ENCODE measurements at places on chromosomes 3 and 15.

- peak; percentile 54 for DNase-seq
Observed at GRCh38 chr3:174101244-174101643, 703.7 kb downstream of the NLGN1 start.

DNA sequence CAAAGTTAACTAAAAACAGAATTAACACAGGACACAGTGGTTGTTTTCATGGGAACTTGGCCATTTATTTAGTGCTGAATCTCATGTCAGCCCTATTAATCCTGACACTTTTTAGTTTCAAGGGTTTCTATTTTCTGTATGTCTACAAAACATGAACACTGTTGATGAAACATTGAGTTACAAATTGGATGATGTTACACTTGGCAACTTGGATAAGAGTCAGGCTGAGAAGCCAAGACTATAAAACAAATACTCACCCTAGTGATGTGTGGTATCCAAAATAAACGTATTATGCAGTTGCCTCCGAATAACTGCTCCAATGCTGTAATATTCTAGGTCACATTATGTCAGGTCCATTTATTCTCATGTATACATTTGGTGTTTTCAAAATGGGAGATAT lies 349.6 kb downstream of the ZIC1 start:
- DNase-seq: no peak

DNA sequence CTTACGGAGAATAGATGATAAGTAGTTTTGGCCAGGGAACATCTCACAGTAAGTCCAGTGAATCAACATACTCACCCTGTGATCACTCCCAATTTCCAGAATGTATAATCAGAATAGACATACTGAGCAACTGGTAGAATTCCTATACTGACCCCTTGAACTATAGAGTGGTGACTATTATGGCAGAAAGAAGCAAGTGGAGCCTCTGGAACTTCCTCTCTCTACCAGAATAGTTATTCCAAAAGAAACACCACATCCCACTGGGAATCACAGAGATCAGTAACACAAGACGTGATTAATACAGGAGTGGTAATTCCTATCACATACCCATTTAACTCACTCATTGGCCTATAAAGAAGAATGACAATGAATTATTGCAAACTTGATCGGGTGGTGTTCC lies 50.1 kb upstream of the TRIM42 start:
- no peak for DNase-seq

DNA sequence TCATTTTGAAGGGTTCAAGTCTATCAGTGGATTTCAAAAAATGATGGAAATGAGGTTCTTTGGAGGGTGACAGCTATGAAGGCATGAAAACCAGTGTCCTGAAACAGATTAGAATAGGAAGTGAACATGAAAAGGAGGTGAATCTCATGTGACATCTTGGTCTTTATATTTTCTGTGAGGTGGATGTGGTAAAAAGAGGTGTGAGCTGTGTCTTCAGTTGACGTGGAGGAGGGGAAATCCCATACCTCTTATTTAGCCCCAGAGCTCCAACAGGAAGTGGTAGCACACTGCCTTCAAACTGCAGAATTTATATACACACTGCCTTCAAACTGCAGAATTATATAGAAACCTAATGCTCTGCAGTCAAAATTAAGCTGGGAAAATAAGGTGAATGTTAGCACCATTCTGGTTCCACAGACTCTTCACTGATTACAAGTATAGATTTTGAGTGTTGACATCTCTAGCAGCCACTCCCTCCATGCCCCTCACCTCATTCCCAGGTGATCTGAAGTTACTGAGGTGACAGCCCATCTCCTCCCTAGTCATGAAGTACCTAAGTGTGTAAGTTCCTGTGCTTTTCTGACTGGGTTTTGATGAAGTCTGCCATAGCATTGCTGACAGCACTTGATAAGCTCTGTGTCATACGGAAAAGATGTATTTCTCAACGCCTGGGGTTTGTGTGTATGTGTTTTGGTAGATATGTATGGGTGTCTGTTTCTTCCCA lies 2.7 kb downstream of the RAB8B start:
- DNase-seq: no peak

- no peak for DNase-seq
Observed at GRCh38 chr3:51739110-51739509, 32.2 kb downstream of the GRM2 start.

DNA sequence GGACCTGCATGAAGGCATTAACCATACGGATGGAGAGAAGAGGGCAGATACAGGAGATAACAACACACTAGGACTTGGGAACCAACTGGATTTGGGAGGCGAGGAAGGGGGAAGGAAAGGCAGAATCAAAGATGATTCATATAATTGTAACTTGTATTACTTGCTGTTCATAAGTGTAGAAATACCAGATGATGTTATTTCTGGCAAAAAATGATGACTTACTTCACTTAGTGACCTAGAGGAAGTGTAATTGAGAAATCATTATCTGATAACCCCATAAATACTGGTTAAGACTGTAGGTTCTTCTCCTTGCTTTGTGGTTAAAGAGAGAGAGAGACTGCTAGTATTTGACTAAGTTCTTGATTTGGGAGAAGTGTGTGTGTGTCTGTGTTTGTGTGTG lies 50.5 kb upstream of the GK5 start:
- DNase-seq: no peak

- no peak for DNase-seq
Observed at GRCh38 chr15:98896802-98897732, 110.5 kb downstream of the PGPEP1L start.

DNA sequence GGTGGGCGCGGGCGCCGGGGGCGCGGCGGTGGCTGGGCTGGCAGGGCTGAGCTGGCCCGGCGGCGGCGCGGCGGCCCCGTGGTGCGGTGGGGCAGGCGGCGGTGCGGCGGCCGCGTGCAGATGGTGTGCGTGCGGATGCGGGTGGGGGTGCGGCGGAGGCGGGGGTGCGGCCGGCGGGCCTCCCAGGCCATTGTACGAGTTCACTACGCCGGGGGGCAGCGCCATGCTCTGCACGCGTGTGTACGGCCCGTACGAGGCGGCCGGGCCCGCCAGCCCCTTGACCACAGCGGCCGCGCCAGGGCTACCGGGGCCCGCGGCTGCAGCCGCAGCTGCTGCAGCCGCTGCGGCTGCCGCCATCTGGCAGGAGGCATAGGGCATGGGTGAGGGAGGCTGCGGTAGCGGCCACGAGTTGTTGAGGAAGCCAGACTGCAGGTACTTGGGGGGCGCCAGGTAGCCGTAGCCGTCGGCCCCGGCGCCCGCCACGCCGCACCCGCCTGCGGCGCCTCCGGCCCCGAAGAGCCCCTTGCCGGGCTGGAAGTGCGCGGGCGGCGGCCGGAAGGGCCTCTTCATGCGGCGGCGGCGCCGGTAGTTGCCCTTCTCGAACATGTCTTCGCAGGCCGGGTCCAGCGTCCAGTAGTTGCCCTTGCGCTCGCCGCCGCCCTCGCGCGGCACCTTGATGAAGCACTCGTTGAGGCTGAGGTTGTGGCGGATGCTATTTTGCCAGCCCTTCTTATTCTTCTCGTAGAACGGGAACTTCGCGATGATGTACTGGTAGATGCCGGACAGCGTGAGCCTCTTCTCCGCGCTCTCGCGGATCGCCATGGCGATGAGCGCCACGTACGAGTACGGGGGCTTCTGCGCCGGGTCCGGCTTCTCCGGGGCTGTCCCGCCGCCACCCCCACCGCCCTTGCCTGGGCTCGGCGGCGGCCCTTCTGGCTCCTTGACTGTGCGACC lies 951 bp downstream of the FOXL2 start:
- no peak for DNase-seq

DNA sequence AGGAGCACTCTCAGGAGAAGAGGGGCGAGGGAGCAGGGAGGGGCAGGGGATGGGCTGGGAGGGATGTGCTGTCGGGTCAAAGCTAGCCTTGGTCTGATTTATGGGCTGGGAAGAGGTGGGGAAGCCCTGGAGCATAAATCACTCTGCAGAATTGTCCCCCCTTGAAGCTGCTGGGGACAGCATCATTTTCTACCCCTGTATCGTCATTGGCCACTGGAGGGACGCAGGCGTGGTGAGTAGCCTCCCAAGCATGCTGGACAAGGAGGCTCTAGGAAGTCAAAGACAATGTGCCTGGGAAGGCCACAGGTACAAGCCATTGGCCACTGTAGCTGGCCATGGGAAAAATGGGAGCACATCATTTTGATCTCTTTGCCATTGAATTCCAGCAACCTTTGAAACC lies 175.5 kb upstream of the CTDSPL start:
- DNase-seq: no peak

DNA sequence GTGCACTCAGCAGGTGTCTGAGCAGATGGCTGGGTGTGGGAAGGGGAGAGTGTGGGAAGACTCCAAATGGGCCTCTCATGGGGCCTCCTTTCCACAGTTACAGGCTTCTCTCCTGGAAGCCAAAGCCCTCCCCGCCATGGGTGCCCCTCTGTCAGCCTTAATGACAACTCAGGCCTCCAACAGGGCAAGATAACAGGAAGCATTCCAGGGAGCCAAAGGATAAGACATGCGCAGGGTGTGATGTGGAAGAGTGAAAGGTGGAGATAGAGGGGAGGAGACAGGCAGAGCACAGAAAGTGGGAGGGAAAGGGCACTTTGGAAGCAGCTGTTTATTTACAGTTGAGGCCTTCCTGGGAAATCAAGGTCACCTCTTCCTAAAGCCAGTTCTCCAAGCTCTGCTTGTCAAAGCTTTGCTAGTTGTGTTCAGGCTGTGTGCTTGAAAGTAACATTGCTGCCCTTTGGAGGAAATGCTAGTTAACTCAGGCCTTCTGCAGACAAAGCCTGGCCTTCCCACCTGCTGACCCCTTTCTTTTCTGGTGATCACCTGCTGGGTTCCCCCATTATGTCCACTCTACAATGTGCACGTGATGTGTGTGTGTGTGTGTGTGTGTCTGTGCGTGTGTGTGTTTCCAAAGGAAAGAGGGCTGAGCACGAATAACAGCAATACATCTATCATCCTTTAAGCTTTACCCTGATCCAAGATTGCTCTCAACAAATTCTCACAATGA lies 35.2 kb upstream of the SMAD3 start:
- DNase-seq: peak; percentile 48

GRCh38 chr15:68655686-68656437 lies 77.1 kb downstream of the CORO2B start:
- DNase-seq: no peak

DNA sequence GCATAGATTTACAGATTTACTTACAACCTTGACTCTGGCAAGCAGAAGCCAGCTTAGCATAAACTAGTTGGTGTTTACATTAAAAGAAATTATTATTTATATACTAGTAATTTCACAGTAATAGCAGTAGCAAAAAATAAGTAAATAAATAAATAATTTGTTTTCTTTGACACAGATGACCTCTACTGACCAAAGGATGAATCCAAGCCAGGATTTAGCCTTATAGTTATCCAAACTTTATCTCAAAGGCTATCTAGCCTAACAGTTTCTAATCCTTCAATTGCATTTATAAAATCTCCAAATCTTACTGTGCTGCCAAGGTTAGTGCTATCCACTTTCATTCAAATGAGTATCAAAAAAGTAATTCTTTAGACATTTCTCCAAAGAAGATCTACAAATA lies 64.3 kb downstream of the FRMD5 start:
- DNase-seq: no peak

- DNase-seq: no peak
Observed at GRCh38 chr15:99151156-99151555, 46.3 kb downstream of the SYNM start.

- DNase-seq: no peak
Observed at GRCh38 chr3:172142864-172143451, 103.6 kb downstream of the FNDC3B start.

- peak; percentile 30 for DNase-seq
Observed at GRCh38 chr15:71364117-71364584, 248.9 kb downstream of the THSD4 start.

- DNase-seq: no peak
Observed at GRCh38 chr3:185561374-185561943, 9.1 kb upstream of the LIPH start.

- no peak for DNase-seq
Observed at GRCh38 chr3:73681610-73682009, 56.9 kb upstream of the PDZRN3 start.

- no peak for DNase-seq
Observed at GRCh38 chr15:98230975-98231374, 270.5 kb downstream of the ARRDC4 start.

- DNase-seq: no peak
Observed at GRCh38 chr3:119898478-119899191, 116.7 kb downstream of the NR1I2 start.

- DNase-seq: no peak
Observed at GRCh38 chr15:48085591-48085930, 35.2 kb upstream of the SLC24A5 start.

GRCh38 chr3:175150812-175151401 lies 291.8 kb downstream of the NAALADL2 start:
- peak; percentile 97 for DNase-seq

GRCh38 chr3:58683466-58683865 lies 16.9 kb upstream of the FAM3D start:
- no peak for DNase-seq

- DNase-seq: no peak
Observed at GRCh38 chr15:52714968-52715367, 35.8 kb upstream of the ATOSA start.

DNA sequence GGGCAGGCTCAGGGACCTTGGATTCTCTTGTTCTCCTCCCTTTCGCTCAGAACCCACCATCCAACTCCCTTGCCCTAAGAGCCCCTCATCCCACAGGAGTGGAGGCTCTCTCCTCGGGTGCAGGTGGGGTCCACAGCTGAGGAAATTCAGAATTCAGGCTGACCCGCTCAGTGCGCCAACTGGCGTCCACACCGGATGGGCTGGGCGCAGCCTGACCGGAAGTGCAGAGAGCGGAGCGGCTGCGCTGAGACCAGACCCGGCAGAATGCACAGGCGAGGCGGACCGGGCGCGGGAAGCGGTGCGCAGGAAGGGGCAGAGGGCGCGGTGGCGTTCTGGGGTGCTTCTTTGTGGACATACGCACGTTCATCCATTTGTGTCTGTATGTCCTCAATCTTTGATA lies 210.4 kb upstream of the NDN start:
- DNase-seq: no peak

Measured in DMS153 (cell line).